ENCODE measurements at places on chromosomes 2 and 18. TPM values are rescaled to one million over a fixed set of nuclear protein-coding genes. Genes with fewer than 3 reads are reported as not detected.

Gene ACKR3
- total RNA-seq, result 6.2 TPM

Gene EMILIN2
- total RNA-seq, result 145 TPM

Gene TWSG1
- 5.6 TPM for total RNA-seq

Gene ICA1L
- 6.2 TPM for total RNA-seq

Gene ALLC
- not detected for total RNA-seq

Gene PTPRM
- 22.5 TPM for total RNA-seq

Gene CTIF
- total RNA-seq, result 18.0 TPM

Gene GPBAR1
- not detected for total RNA-seq
